ENCODE measurements at places on chromosomes 5 and 9.

GRCh38 chr5:135239453-135240282 lies 159.4 kb downstream of the MACROH2A1 start:
- DNase-seq, result no peak

DNA sequence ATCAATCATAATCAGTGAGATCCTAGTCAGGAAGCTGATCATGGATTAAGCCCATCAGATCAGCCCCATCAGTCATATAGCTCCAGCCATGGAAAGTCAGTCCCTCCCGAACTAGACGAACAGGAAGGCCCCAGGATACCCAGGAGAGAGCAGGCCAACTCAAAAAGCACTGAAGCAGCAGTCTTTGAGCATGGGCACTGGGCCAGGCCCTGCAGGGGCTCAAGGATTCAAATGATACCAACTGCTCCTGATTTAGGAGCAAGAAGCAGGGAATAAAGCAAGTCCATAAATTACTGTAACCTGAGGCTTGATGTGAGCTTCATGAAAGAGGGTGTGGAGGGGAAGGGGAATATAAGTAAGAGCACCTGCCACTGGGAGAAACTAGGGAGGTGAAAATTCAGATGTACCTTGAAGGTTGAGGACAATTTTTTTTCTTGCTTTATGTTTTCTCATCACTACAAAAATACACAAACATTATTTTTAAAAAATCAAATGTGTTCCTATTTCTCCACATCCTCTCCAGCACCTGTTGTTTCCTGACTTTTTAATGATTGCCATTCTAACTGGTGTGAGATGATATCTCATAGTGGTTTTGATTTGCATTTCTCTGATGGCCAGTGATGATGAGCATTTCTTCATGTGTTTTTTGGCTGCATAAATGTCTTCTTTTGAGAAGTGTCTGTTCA lies 115.2 kb downstream of the SIL1 start:
- no peak for DNase-seq

- peak; percentile 64 for DNase-seq
Measured at GRCh38 chr5:9927106-9927505, 297.0 kb upstream of the TAS2R1 start.

DNA sequence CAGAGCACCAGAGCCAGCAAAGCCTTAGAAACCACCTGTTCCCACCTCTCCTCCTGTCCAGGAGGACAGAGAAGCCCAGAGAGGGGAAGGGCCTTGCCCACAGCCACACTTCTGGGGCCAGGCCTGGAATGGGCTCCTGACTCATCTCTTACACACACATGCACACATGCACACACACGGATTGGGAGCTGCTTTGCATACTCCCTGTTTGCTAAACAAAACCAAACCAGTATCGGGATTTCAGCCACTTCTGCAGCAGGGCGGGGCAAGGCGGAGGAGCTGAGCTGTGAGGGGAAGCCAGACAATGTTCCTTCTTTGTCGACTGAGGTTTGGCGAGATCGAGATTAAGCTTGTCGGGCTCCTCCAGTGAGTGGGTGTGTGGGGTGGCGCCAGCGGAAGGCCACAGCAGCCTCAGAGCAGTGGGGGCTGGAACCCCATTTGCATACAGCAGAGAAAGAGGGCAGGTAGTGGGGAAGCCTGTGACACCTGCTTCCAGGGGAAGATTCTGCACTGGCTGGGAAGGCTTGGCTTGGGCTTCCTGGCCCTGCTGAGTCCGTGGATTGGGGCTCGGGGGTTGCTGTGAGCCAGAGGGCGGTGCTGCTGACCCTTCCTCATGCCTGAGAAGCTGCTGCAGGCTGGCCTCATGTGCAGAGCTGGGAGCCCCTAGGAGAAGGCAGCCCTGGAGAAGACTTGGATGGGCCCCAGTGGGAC lies 16.1 kb downstream of the GFI1B start:
- peak; percentile 35 for DNase-seq

DNA sequence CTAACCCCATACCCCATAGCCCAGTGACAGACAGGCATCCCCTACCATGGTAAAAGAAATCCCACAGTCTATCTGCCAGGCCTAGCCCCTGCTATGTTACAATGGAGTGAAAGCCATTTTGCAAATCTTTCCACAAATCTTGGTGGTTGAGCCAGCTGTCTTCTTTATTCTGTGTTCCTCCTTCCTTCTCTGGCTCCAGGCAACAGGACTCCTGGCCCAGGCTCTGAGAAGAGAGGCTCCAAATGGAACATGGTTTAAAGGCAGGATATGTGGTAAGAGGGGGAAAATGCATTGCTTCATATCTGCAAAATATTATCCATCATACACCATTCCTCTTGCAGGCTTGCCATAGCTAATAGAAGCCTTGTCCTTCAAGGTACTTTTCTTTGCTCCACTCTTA lies 25.2 kb downstream of the FGF1 start:
- DNase-seq, result no peak

Data from EL (cell line).